ENCODE measurements at places on chromosomes 5 and 9.
A peak's percentile ranks its signal among the peaks of the same experiment; 100 is the strongest.

- no peak overlapping the region for H3K27ac ChIP-seq
- no peak for DNase-seq
- H3K4me3 ChIP-seq, result no peak overlapping the region
- H3K4me1 ChIP-seq, result no peaks in the 10 kb centered on the region
- no peaks in the 10 kb centered on the region for H3K27me3 ChIP-seq
- no peaks in the 10 kb centered on the region for H3K36me3 ChIP-seq
Measured at GRCh38 chr5:138967791-138968448, 92.8 kb upstream of the LRRTM2 start.

DNA sequence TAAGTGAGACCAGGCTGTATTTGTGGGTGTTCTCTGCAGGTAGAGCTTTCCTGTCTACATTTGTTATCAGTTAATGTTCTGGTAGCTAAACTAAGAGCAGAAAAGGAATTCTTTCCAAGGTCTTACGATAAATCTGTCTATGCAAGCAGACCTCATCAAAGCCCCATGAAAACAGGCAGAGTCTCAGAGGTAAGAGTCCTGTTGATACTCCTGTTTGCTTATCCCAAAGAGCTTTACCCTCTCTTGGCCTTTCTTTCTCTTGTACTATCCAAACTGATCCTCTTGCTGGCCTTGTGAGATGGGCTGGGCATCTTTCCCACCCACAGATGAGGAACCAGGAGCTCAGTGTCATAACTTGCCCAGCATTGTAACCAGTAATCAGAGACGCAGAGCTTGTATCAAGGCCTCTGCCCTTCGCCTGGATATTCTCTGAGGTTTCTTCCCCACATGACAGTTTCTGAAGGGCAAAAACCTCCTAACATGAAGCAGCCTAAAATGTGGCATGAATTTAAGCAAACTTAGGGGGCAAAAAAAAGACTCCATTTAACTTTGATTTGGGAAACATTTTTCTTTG is 33.5 kb downstream of the PRKACG start:
- peaks cover 14% of the 10 kb centered on the region for H3K36me3 ChIP-seq
- peak overlapping the region; percentile 17 for H3K4me3 ChIP-seq
- no peak for DNase-seq
- H3K27me3 ChIP-seq, result peaks cover 2% of the 10 kb centered on the region
- peaks cover 79% of the 10 kb centered on the region for H3K4me1 ChIP-seq

GRCh38 chr5:54725391-54726280 is 208.1 kb downstream of the SNX18 start:
- peaks cover 7% of the 10 kb centered on the region for H3K4me1 ChIP-seq
- H3K27ac ChIP-seq, result no peak overlapping the region
- H3K36me3 ChIP-seq, result peaks cover 5% of the 10 kb centered on the region
- H3K27me3 ChIP-seq, result peaks cover 1% of the 10 kb centered on the region

GRCh38 chr5:172668594-172669071 is 27.6 kb downstream of the NEURL1B start:
- no peaks in the 10 kb centered on the region for H3K4me1 ChIP-seq
- H3K4me3 ChIP-seq, result no peak overlapping the region
- no peak overlapping the region for H3K27ac ChIP-seq
- no peaks in the 10 kb centered on the region for H3K36me3 ChIP-seq

- H3K4me1 ChIP-seq, result no peaks in the 10 kb centered on the region
- no peak overlapping the region for H3K4me3 ChIP-seq
- peaks cover 4% of the 10 kb centered on the region for H3K27me3 ChIP-seq
Measured at GRCh38 chr5:137269274-137269673, 229.9 kb downstream of the SPOCK1 start.

GRCh38 chr9:121207371-121207940 is 5.8 kb upstream of the RAB14 start:
- H3K36me3 ChIP-seq, result no peaks in the 10 kb centered on the region
- DNase-seq, result no peak
- no peaks in the 10 kb centered on the region for H3K27me3 ChIP-seq
- no peak overlapping the region for H3K27ac ChIP-seq
- peaks cover 32% of the 10 kb centered on the region for H3K4me1 ChIP-seq
- H3K4me3 ChIP-seq, result no peak overlapping the region

DNA sequence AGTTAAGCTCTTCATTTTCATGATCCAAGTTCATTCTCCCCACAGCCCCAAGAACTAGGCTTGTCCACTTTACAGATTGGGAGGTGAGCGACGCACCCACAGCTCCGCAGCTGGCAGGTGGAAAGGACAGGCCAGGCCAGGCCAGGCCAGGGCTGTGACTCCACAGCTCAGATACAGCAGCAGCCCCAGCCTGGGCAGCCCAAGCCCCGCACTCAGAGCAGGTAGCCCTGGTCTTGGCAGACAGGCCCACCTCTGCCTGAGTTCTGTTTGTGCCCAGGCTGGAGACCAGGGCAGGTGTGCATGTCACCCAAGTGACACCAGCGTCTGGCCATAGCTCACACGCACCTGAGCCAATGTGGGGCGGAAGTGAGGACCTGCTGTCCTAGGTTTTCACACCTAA is 124.7 kb downstream of the WNK2 start:
- no peak overlapping the region for H3K27ac ChIP-seq
- DNase-seq, result no peak
- H3K36me3 ChIP-seq, result no peaks in the 10 kb centered on the region
- peaks cover 9% of the 10 kb centered on the region for H3K4me1 ChIP-seq
- no peak overlapping the region for H3K4me3 ChIP-seq

DNA sequence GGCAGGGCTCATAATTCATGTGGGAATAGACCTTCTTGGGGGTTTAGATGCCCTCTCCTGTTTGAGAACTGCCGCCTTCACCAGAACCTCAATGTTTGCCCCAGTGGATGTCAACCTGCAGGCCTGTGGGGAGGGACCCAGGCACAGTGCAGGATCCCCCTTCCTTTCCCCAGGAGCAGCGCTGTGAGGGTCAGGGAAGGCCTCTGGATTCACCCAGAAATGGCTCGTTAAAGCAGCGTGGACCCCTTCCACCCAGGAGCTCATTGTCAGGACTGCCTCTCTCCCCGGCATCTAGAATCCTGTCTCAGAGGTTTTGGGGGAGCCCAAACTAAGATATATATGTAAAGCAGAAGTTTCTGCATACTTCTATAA is 188.3 kb downstream of the GADD45G start:
- H3K27me3 ChIP-seq, result peaks cover 9% of the 10 kb centered on the region
- no peak for DNase-seq
- no peaks in the 10 kb centered on the region for H3K4me1 ChIP-seq

DNA sequence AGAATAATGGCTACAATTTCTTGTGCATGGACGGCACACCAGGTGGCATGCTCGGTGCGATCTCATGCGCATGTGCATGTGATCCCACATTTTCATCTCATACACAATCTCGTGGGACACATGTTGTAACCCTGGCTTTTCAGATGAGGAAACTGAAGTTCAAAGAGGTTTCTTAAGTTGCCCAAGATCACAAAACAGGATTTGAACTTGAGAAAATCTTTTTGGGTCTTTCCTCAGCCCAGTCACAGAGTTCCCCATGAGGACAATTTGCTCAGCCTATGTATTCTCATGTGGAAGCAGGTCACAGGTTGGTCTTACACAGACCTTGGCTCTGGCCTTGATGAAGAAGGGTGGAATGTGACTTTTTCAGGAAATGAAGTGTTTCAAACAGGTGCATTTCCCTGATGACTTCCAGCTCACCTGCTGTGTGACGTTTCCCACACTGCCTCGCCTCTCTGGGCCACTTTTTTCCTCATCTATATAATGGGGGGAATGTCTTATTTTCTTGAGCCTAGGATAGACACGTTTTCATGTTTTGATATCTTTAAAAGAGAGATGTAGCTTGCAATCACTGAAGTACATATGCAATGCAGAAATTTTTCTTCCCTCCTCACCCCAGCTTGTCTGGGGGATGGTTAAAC is 7.1 kb upstream of the ORM1 start:
- no peak overlapping the region for H3K27ac ChIP-seq
- H3K4me1 ChIP-seq, result peaks cover 5% of the 10 kb centered on the region
- no peak for DNase-seq
- no peak overlapping the region for H3K4me3 ChIP-seq
- H3K36me3 ChIP-seq, result no peaks in the 10 kb centered on the region

DNA sequence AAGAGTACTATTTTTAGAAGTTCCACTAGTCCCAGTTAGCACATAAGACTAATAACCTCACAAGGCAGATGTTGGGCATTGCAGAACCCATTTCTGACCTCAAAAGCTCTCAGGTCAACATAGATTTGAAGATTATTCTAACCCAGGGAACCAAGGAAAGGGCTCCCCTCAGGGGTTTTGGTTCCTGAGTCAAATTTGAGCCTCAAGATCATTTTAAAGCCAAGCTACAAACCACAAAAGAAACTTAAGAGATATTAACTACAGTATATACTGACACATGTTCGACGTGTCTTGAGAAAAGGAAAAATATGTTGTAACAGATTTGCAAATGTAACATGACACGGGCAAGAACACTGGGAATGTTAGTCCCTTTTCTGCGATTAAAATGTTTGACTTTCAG is 88.6 kb downstream of the GNAQ start:
- no peak overlapping the region for H3K4me3 ChIP-seq
- H3K4me1 ChIP-seq, result peaks cover 61% of the 10 kb centered on the region
- peaks cover 9% of the 10 kb centered on the region for H3K36me3 ChIP-seq
- H3K27me3 ChIP-seq, result no peaks in the 10 kb centered on the region

- no peak overlapping the region for H3K4me3 ChIP-seq
- H3K27me3 ChIP-seq, result no peaks in the 10 kb centered on the region
- no peaks in the 10 kb centered on the region for H3K36me3 ChIP-seq
- no peaks in the 10 kb centered on the region for H3K4me1 ChIP-seq
- DNase-seq, result no peak
- H3K27ac ChIP-seq, result no peak overlapping the region
Measured at GRCh38 chr5:22699319-22699718, 153.8 kb downstream of the CDH12 start.

DNA sequence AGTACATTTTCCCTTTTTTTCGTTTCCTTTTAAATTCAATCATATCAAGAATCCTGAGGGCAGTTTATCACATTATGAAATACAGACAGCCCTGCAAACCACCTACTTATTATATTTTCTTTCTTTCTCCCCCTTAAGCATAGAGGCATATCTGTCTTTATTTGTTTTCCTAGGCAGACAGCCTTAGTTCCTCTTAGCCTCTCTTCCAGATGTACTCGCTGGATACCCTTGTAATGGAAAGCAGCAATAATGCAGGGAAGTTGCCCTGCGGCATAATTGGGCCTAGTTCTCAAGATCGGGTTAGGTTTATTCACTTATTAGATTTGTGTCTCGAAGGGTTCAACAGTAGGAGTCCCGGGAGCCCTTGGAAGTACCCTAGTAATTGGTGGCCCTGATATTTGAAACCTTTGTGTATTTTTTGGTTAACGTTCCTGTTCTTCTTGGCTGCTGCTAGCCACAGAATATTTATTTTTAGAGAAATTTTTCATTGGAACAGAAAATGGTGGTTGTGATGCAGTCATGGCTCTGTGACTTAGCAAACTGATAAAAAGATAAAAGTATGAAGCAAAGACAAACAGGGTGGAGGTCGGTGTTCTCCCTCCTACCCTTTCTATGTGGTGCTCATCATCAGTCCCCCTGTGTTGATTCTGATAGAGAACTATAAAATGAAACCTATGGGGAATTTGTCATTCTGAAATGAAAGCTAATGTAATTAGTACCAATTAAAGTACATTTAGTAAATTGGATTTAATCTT is 6.4 kb downstream of the TLE4 start:
- no peak for DNase-seq
- H3K4me3 ChIP-seq, result no peak overlapping the region
- H3K36me3 ChIP-seq, result peaks cover 33% of the 10 kb centered on the region
- no peak overlapping the region for H3K27ac ChIP-seq
- H3K27me3 ChIP-seq, result no peaks in the 10 kb centered on the region

DNA sequence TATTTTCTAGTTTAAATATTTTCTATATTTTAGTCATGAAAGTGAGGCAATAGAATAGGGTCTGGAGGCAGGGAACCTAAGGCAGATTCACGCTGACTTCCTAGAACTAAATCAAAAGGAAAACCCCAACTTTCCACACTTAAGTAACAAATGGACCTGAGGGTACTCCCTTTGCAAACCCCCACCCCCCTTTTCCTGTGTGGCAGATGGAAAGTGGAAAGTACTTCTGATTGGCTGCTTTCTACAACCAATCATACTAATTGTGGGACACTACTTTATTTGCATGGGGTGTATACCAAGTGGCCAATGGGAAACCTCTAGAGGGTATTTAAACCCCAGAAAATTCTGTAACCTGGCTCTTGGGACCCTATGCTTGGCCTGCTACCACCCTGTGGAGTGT is 4.8 kb upstream of the CENPH start:
- no peaks in the 10 kb centered on the region for H3K36me3 ChIP-seq
- no peaks in the 10 kb centered on the region for H3K27me3 ChIP-seq
- H3K4me3 ChIP-seq, result no peak overlapping the region
- peaks cover 8% of the 10 kb centered on the region for H3K4me1 ChIP-seq

GRCh38 chr5:90957906-90958305 is 399.3 kb downstream of the ADGRV1 start:
- no peak overlapping the region for H3K4me3 ChIP-seq
- no peaks in the 10 kb centered on the region for H3K36me3 ChIP-seq
- peaks cover 5% of the 10 kb centered on the region for H3K4me1 ChIP-seq
- H3K27me3 ChIP-seq, result peaks cover 7% of the 10 kb centered on the region
- DNase-seq, result no peak

- DNase-seq, result no peak
- peaks cover 52% of the 10 kb centered on the region for H3K4me1 ChIP-seq
- H3K36me3 ChIP-seq, result peaks cover 6% of the 10 kb centered on the region
- peak overlapping the region; percentile 71 for H3K27ac ChIP-seq
- peaks cover 8% of the 10 kb centered on the region for H3K27me3 ChIP-seq
Measured at GRCh38 chr9:127047971-127048370, 74.5 kb downstream of the ANGPTL2 start.

DNA sequence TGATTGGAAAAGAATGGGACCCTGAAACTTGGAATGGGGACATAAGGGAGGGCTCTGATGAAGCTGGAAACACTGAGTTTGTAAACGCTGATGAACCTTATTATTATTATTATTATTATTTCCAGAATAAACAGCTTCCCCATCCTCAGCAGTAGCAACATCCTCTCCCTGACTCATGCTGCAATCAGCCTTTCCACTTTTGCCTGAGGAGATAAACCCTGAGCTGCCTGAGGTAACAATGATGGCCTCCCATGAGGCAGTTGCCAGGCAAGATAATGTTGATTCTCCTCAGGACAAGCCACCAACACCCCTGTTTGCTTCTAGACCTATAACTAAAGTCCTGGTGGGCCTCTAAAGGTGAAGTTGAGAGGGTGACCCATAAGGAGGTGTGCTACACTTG is 139.2 kb upstream of the ATP10B start:
- no peak overlapping the region for H3K4me3 ChIP-seq

GRCh38 chr9:83106263-83106662 is 43.3 kb upstream of the RASEF start:
- no peak overlapping the region for H3K27ac ChIP-seq
- H3K4me3 ChIP-seq, result no peak overlapping the region
- no peak for DNase-seq
- H3K27me3 ChIP-seq, result no peaks in the 10 kb centered on the region

GRCh38 chr5:54835647-54836046 is 149.7 kb downstream of the ESM1 start:
- H3K27me3 ChIP-seq, result peaks cover 9% of the 10 kb centered on the region
- no peak overlapping the region for H3K4me3 ChIP-seq
- DNase-seq, result no peak

Data from activated T-helper 1 cell treated with anti-CD3 and anti-CD28 coated beads, Interleukin-12 subunit alpha, Interleukin-12 subunit beta, Interleukin-2, Interleukin-4 antibody, amounts not matched to agents 30 ng/mL and 10 ng/mL and 1 ng/mL, durations not matched to agents 14 hours and 24 hours and 36 hours (primary cell).